ENCODE measurements at places on chromosomes 3 and 15.

- DNase-seq = no peak
These were observed at the start of gene SLC6A1 for GRCh38 chr3:10992017-10992942. Gene SLC6A1, plus strand, starts transcription at chr3:10992748. Its CDS starts 24,464 bp downstream, at chr3:11017212.

- DNase-seq = no peak
These were observed 228.0 kb upstream of the LRRFIP2 start for GRCh38 chr3:37402351-37402750.

GRCh38 chr3:87173071-87173470 lies 54.0 kb upstream of the CHMP2B start:
- DNase-seq = no peak

- DNase-seq = no peak
These were observed 68.7 kb upstream of the MB21D2 start for GRCh38 chr3:192986379-192986778.

DNA sequence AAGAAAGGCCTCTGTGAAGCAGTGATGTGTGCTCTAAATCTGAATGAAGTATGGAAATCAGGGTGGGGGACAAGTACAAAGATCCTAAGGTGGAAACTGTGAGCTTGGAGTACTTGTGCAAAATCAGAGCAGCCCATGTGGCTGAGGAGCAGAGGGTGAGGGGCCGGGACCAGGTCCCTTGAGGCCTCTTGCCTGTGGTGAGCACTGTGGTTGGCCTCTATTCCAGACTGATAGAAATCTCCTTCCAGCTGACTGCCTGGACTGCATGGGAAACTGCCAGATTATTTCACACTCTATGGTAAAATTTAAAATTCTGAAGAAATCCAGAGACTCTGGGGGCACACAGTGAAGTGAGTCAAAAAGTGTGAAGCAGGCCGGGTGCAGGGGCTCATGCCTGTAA lies 81.4 kb downstream of the TM4SF4 start:
- DNase-seq = no peak

- DNase-seq = no peak
These were observed 386.6 kb downstream of the DIPK2A start for GRCh38 chr3:144358191-144358590.

DNA sequence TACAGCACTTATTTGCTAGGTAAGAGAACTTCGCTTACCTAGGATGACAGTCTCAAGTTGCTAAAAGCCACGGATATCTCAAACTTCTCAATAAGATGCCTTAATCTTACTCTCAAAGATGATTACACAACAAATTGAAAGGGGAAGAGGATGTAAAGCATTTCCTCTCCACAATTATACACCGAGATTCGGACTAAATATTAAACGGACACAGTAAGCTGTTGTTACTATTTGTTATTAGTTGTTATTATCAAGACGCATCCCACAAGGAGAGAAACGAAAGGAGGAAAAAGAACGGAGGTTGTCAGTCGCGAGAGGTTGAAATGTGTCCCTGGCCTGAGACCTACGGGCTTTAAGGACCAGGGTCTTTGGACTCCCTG lies 660 bp downstream of the ZNF106 start:
- peak; percentile 42 for DNase-seq

- peak; percentile 18 for DNase-seq
These were observed 209.9 kb downstream of the OCA2 start for GRCh38 chr15:27889258-27889657.

DNA sequence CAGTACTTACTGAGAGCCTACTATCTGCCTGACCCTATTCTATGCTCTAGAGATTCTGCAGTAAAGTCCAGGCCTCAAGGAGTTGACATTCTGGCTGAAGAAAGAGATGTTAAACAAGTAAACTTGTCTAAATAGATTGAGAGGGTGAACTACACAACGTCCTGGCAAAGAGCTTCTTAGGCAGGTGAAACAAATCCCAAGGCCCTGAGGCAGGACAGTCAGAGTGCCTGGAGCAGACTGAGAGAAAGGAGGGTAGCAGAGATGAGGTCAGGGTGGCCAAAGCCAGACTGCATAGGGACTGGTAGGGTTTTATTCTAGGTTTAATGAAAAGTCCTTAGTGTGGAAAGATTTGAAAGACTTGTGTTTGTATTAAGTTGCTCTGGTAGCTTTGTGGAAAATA lies 84.5 kb upstream of the ATP11B start:
- DNase-seq = no peak

DNA sequence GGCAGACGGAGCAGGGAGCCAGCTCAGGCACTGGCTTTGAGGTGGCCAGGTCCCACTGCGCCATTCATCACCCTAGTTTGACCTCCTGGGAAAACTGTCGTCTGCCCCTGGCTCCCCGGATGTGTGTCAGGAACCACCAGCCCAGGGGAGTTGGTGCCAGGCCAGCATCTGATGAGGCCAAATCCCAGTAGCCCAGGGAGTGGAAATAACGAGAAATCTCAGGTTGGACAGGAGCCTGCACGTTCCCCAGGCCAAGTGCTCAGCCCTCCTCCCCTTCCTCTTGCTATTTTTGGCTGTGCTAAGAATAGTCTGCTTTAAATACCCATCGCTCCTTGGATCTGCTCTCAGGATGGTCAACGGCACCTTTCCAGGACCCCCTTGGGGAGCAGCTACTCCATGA lies 93.1 kb upstream of the RPL32 start:
- no peak for DNase-seq

DNA sequence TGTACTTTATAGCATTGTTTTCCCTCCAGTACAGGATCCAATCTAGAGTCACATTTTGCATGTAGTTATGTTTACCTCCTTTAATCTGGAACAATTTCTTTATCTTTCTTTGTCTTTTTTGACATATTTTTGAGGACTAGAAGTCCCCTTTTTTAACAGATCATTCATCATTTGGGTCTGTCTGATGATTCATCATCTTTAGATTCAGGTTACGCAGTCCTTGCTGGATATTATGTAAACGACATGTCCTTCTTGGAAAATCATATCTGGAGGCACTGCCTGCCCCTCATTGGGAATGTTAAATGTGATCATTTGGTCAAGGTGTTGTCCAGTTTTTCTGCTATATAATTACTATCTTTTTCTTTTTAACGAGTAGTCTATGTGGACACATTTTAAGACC lies 18.3 kb downstream of the TGM4 start:
- no peak for DNase-seq

GRCh38 chr15:75192307-75192706 lies 9.4 kb upstream of the C15orf39 start:
- no peak for DNase-seq

DNA sequence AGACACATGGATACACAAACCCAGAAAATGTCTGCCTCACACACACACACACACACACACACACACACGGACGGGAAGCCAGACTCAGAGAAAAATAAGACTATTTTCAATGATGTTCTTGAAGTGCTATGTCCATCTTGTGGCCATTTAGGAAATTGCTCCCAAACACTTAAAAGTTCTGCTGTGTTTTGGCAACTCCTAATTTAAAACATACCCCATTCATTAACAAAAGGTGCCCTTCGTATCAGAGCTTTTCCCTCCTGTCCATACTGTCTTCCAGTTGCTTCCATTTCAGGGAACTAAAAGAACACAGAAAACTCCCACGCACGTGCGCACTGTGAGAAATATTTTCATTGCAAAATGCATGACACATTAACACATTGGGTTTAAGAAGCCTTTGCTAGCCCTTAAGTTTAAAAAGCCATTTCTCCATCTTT lies 44.6 kb downstream of the SLC12A1 start:
- peak; percentile 75 for DNase-seq

GRCh38 chr15:82146576-82146975 lies 100.8 kb upstream of the MEX3B start:
- no peak for DNase-seq

- peak; percentile 65 for DNase-seq
These were observed 2.3 kb downstream of the GLYCTK start for GRCh38 chr3:52289747-52290595.

GRCh38 chr3:105938101-105938500 lies 69.3 kb upstream of the CBLB start:
- no peak for DNase-seq

DNA sequence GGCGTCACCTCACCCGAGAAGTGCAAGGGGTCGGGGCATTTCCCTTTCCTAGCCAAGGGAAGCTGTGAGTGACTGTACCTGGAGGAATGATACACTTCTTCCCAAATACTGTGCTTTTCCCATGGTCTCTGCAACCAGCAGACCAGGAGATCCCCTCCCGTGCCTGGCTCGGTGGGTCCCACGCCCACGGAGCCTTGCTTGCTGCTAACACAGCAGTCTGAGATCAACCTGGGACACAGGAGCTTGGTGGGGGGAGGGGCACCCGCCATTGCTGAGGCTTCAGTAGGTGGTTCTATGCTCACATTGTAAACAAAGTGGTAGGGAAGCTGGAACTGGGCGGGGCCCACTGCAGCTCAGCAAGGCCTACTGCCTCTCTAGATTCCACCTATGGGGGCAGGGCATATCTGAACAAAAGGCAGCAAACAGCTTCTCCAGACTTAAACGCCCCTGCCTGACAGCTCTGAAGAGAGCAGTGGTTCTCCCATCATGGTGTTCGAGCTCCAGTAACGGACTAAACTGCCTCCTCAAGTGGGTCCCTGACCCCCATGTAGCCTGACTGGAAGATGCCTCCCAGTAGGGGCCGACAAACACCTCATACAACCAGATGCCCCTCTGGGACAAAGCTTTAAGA lies 31.4 kb upstream of the ABHD5 start:
- no peak for DNase-seq

DNA sequence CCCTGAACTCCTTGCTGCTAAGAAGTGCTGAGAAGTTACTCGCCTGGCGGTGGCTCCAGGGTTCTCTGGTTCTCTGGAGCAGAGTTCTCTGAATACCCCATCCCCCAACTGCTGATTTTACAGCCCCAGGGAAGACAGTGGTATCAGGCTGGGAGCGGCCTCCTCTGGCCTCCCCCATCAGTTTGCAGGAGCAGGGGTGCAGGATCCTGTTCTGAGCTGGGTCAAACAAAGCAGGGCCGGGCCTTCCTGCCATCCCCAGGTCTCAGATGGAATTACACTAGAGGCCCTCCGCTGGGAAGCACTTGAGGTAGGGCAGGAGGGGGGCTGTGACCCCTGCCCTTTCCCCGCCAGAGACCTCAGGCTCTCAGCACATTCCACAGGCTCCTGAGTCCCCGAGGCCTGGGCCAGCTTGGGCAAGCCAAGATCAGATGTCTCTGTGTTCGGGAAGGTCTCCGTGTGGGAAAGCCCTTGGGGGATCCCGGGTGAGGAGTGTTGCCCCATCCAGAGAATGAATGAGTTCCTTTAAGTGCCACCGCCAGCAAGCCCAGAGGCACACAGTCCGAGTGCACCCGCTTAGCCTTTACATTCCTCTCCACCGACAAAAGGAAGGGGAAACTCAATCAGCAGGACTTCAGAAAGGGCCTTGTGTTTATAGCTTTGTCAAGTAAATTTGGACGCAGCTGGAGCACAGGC lies 149.9 kb downstream of the LRRK1 start:
- no peak for DNase-seq

DNA sequence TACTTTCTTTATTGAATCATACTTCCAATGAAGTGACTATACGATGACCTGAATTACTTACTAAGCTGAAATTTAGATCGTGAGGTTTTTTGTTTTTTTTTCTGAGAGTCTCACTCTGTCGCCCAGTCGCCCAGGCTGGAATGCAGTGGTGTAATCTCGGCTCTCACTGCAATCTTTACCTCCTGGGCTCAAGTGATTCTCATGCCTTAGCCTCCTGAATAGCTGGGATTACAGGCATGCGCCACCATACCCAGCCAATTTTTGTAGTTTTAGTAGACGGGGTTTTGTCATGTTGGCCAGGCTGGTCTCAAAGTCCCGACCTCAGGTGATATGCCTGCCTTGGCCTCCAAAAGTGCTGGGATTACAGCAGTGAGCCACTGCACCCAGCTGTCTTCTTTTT lies 28.7 kb downstream of the SPPL2A start:
- DNase-seq = no peak

GRCh38 chr3:142180761-142181362 lies 31.5 kb upstream of the TFDP2 start:
- peak; percentile 33 for DNase-seq

DNA sequence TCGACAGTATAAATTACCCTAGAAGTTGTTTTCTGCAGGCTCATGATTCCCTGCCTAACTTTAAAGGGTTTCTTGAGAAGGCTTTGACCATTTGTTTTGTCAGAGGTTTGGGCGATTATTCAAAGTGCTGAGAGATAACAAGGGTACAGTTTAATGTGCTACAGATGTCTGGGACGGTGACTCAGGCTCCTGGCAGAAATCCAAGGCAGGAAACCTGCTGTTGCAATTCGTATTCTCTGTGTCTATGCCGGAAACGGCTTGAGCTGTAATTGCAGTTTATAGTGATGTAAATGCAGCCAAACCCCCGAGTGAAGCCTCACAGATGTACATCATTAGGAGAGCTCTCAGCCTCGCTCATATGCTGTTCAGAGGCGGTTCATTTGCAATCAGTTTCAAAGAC lies 65.6 kb downstream of the SYNPR start:
- peak; percentile 85 for DNase-seq

GRCh38 chr3:31226346-31226745 lies 306.4 kb upstream of the STT3B start:
- DNase-seq = no peak

DNA sequence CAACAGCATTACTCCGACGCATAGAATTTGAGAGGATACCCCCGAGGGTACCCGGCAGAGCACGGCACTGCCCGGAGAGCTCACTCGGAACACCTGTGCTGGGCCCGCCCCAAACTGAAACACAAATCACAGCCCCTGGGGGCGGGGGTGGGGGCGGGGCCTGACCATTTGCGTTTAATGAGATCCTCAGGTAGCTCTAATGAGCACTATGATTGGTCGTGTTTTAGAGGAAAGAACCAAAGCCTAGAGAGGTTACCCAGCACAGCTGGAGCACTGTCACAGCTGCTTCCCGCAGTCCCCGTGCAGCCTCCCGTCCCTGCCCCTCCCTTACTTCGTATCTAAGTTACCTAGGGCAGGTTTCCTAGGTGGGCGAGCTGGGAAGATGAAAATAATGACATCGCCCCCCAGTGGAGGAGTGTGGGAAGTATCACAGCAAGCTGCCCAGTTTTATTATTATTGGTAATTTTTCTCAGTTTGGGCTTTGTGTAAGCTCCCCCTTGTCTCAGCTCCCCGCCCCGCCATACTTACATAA lies 187.1 kb downstream of the PDE8A start:
- peak; percentile 83 for DNase-seq
